Activated CD4-positive, CD25-positive, alpha-beta regulatory T cell (primary cell): ENCODE measurements at places on chromosomes 12 and 14.

- no peak for DNase-seq
These were observed 46.2 kb downstream of the SLC38A1 start for GRCh38 chr12:46222636-46223035.

DNA sequence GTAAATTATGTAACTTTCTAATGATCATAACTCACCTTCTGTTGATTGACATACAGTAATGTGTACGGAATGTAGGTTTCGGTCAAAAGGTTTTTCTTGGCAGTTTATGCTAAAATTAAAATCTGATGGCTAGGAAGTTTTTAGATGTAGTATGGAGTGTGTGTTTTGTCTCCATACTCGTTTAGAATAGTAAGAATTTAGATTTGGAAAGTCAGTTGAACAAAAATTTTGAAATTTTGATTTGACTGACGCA is 859 bp downstream of the PALS1 start:
- no peak for DNase-seq

DNA sequence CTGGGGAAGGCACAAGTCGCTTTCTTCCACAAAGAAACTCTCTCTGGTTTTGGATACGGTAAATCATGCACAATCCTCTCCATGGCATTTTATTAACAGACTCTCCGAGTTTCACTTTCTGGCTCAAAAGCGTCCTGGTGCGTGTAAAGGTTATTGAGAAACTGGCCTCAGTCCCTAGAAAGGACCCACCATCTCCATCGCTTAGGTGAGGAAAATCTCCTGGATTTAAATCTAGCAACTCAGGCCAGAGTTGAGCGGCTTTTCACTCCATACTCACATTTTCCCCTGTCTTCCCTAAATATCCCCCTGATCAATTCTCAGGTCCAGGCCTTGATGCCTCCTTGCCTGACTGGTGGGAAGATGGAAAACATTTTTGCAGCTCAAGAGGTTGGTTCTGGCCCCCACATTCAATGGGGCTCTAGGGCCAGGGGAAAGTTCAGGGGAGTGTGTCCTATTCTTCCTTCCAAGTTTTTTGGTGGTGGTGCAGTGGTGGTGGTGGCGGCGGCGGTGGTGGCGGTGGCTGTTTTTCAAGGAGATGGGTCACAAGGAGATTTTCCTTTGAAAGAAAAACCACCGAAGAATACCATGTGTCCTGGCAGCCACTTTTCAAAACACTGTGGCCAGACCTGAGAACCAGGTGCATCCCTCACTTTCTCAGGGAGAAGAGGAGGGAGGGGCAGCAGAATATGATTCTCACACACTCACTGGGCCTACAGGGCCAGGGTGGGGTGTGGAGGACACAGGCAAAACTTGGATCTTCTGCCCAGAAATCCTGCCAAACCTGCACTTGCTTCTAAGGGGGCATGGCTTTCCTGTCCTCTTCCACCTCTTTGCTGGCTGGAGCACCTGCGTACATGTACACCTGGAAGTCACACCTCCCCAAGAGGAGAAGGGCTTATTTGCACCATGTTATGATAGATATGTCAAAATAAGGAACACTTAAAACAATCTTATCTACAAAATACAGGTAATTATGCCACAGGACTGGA is 46.7 kb upstream of the PNMA1 start:
- no peak for DNase-seq

GRCh38 chr14:35140718-35141581 is 18.6 kb downstream of the PRORP start:
- DNase-seq, result no peak

- no peak for DNase-seq
These were observed 2.0 kb upstream of the PRB2 start for GRCh38 chr12:11397366-11397765.

DNA sequence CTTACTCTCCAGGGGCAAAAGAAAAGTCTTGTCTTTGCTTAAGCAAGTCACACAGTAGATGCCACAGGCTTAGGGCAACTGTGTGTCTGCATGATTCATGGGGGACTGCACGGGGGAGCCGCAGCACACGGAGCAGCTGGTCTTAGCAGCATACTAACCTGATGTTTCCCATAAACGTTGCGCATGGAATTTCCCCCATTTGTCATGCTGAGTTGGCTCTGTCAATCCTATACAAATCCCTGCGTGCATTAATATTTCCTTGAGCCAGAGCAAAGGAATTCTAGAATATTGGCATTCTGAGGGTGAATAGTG is 71.2 kb downstream of the SAMD4A start:
- DNase-seq, result no peak

DNA sequence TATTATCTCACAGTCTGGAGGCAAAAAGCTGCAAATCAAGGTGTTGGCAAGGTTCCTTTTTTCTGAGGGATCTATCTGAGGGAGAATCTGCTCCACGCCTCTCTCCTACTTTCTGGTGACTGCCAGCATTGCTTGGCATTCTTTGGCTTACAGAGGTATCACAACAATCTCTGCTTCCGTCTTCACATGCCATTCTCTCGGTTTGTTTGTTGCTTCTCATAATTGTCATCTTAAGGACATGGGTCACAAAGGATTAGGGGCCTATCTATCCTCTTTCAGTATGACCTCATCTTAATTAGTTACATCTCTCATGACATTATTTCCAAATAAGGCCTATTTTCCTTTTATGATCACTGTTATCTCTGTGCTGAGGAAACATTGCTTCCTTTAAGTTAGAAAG is 345.0 kb downstream of the FOXG1 start:
- DNase-seq, result no peak

DNA sequence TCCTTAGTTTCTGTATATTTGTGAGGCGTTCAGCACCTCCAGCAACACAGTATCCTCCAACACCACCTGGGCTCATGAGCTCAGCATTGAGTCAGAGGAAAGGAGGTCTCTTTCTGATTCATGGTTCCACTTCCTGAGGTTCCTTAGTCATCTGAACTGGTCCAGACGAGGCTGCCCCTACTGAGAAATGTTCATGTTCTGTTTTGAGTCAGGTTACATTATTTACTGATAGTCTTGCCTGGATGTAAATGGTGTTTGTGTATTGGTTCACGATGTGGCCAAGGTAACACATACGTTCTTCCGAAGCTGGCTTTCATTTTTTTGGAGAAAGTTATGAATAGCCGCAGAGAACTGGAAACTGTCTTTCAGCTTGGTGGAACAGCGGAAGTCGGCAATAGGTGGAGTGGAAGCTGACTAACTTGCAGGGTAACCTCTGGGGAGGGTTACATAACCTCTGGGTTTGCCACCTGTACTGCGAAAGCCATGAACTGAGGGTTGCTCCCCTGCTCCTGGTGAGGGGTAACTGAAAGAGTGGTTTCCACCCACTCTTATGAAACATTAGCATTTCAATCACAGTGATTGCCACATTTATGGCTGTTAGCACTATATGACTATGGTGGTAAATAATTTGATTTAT is 42.2 kb upstream of the MANSC4 start:
- DNase-seq, result peak; percentile 49

DNA sequence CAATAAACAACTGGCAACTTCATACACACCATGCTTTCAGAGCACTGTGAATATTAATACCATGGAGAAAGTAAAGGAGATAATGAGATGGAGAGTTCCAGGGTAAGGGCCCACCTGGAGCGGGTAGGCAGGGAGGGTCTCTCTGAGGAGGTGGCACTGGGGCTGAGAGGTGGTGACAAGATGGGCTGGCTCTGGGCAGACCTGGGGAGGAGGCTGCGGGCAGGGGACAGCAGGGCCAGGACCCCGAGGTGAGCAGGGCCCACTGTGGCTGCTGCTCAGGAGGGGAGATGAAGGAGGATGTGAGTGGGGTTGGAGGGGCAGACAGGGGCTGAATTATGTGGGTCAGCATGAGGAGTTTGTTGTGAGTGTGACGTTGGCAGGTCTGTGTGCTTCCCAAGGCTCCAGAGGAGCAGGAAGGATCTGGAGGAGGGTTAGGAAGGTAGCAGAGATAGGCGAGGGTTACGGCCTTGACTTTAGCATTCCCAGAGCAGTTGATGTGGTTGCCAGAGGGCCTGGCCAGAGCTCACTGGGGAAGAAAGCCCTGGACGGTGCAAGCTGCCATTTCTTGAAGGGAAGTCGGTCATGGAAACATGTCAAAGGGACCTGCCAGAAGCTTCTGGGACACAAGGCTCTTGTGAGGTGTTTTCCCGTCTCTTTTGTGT is 88.2 kb downstream of the CACNA1C start:
- no peak for DNase-seq

- DNase-seq, result no peak
These were observed 106.5 kb downstream of the SAMD4A start for GRCh38 chr14:54673193-54674045.
